ENCODE measurements at places on chromosomes 5 and 9.
A peak's percentile ranks its signal among the peaks of the same experiment; 100 is the strongest.

- peak; percentile 90 for DNase-seq
These were observed 124.3 kb upstream of the SLC12A2 start for GRCh38 chr5:127959152-127959764.

DNA sequence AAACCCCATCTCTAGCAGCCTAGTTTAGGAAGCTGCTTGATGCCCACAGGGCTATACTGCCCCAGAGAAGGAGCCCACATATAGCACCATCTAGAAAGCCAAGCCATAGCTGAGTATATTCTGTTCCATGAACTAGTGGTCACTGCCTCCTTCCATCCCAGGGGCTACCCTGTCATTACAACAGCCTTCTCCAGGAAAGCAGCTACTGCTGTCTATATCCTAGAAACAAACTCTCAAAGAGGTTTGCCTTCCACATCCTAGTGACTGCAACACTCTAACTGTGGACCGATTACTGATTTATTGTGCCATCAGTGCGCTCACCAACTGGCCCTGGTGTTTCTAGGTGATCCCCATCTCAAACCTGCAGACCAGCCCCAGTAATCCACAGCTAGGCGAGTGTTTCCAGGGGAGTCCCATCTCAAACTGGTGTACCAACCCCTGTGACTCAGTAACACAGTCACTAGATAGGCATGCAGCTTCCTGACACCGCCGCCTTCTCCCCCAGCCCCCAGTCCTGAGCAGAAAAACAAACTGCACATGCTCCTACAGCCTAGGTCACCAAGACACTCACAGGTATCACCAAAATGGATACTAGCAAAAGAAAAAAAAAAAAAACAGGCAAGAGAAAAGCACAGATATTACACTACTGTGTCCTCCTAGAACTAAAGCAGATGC is 14.8 kb downstream of the SPTLC1 start:
- no peak for DNase-seq

DNA sequence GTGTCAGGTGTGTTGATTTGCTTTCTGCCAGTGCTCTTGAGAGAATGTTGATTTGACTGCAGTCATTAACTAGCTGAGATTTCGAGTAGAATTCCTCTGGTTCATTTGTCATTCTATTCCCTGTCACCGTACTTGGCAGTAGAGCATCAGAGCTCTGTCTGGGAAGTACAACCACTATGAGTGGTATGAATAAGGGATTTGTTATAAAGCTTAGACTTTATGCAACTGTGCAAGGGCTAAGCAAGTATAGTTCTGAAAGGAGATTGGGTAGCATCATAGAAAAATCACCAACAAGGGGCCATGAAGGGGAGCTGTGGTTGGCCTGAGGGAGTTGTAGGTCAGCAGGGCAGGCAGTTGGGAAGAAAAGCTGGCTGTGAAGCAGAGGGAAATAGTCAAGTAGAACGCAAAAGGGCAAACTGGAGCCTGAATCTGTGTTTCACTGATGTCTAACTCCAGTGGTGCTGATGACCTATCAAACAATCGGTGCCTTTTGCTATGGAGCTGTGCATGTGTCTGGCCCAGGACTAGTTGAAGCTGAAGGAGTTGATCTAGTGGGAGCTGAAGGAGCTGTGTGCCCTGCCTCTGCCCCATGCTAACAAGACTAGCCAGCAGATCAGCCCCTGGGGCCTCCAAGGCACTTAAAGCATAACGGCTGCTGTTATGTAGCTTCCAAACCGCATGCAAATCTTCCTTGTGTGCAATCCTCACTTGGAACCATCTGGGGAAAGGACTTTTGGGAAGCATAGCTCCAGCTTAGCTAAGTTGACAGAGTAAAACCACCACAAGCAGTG is 110.0 kb downstream of the SLC28A3 start:
- DNase-seq: no peak

DNA sequence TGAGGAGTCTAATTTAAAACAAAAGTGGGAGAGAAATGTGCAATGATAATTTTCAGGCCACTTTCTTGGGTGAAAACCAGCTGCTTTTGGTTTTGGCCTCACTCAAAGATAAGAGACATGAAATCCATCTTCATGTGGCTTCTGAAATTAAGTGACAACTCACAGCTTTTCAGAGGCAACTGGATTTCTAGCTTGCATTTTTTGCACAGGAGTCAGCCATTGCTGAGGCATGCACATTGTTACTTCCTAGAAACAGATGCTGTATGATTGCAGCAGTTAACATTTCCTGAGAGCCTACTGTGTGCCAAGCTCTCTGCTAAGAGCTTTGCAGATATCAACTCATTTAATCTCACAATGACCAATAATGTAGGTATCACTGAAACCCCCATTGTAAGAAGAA is 562.6 kb downstream of the NR2F1-AS1 start:
- no peak for DNase-seq

- DNase-seq: no peak
These were observed 14.3 kb downstream of the FNBP1 start for GRCh38 chr9:130028493-130029222.

- DNase-seq: no peak
These were observed 2.0 kb downstream of the OGN start for GRCh38 chr9:92402360-92402759.

DNA sequence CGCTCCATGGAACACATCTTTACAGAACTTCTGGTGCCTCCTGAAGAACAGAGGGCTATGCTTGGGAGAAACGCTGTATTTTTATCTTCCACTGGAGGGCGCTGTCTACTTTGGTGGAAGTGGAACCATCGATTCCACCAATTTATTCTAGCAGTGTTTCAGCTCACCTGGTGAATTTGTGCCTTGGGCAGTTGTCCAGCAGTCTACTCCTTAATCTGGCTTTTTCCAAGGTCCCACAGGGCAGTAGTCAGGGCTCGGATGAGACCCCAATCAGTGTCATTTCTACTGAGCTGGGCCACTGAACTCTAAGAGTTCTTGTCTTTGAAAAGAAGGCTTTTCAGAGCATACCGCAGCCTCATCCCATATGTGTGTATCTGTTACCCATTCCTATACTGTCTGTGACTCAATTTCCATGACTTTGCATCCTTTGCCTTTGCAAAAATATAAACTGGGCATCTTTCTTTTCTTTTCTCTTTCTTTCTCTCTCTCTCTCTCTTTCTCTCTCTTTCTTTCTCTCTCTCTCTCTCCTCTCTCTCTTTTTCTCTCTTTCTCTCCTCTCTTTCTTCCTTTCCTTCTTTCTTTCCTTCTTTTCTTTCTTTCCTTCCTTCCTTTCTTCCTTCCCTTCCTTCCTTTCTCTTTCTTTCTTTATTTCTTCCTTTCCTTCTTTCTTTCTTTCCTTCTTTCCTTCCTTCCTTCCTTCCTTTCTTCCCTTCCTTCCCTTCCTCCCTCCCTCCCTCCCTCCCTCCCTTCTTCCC is 138.4 kb upstream of the ZNF618 start:
- peak; percentile 52 for DNase-seq

- no peak for DNase-seq
These were observed 161.6 kb downstream of the ASTN2 start for GRCh38 chr9:117253261-117253660.

GRCh38 chr5:132688536-132689339 is 14.9 kb downstream of the IL4 start:
- DNase-seq: no peak

DNA sequence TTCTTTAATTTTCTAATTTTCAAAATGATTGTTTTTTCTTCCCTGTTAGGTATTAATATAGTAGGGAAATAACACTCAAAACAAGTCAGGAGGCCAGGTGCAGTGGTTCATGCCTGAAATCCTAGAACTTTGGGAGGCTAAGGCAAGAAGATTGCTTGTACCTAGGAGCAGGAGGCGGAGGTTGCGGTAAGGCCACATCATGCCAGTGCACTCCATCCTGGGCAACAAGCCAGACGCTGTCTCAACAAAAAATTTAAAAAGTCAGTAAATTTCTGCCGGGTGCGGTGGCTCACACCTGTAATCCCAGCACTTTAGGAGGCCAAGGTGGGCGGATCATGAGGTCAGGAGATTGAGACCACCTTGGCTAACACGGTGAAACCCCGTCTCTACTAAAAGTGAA is 10.2 kb upstream of the CDK7 start:
- no peak for DNase-seq

- no peak for DNase-seq
These were observed 1.7 kb downstream of the CANX start for GRCh38 chr5:179700401-179700918.

DNA sequence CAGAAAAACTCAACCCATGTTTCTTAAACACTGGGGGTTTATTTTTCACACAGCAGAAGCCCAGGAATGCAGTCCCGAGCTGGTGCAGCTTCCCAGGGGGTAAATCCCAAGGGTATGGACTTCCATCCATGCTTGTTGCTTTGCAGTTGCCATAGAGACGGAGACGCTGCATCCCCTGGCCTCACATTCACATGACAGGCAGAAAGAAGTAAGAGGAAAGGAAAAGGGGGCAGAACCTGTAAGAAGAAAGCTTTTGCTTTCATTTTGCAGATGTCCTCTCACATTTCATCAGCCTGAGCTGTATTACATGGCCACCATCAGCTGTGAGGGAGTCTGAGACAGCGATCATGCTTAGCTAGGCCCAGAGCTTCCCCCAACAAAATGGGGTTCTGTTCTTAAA is 321.0 kb downstream of the AGTPBP1 start:
- DNase-seq: no peak

DNA sequence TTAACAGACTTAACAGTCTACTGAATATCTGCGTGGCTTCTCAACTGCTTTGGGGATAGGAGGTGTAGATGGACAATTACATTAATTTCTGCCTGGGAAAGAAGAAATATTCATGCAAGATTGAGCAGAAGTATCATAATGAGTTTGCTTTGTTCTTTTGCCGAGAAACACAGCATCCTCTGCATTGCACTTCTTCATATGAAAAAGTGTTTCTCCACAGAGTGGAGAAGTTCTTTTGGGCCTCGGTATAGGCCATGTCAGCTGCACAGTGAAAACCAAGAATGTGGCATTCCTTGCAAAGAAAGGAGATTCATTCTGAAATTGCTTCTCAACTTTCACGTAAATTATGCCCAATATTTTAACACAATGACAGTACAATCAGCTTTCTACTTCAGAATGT is 17.6 kb upstream of the SNX2 start:
- no peak for DNase-seq

GRCh38 chr9:109283012-109283411 is 37.8 kb downstream of the EPB41L4B start:
- DNase-seq: no peak

- no peak for DNase-seq
These were observed 205.9 kb upstream of the MSX2 start for GRCh38 chr5:174518512-174518911.

DNA sequence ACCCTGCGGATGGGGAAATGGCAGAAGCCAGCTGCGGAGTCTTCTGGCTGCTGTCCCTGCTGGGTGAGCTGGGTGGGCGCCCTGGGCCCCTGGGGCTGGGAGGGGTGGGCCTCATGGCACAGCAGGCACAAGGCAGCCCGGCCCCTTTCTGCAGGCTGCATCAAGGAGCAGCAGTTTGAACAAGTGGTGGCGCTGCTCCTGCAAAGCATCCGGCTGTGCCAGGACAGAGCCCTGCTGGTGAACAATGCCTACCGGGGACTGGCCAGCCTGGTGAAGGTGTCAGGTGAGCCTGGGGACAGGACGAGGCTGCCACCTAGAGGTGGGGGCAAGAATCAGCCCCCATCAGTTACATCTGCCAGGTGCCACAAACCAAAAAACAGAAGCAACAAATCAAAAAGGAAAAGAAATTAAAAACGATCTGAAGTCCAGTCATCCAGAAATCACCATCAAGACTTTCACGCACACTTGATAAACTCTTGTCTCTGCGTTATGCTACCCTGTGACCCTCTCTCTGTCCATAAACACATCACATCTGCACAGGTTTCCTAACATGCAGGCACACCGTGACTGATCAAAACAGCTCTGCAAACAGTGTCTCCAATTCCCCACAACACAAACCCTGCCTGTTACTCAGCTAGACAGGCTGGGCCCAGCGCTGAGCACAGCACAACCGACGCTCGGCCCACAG is 13.9 kb downstream of the REXO4 start:
- peak; percentile 35 for DNase-seq

Measured in COR-L47 (cell line).